Activated gamma-delta T cell (primary cell): ENCODE measurements at places on chromosomes 6 and 20.

DNA sequence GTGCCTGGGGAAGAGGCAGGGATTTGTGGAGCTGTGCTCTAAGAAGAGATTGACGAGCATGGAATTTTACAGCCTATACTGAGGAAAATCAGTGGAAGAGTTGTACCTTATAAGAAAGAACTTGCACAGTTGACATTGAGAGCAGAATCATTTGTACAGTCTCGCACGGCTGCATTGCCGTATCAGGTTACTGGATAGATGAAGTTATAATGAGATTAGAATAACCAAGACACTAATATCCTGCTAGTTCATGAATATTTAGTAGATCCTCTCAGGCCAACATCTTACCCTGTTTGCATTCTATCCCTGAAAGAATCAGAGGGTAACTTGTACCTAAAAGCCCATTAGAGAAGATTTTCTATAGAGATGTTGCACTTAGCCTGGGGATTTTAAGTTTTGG lies 447.1 kb downstream of the PREX1 start:
- no peak for DNase-seq

DNA sequence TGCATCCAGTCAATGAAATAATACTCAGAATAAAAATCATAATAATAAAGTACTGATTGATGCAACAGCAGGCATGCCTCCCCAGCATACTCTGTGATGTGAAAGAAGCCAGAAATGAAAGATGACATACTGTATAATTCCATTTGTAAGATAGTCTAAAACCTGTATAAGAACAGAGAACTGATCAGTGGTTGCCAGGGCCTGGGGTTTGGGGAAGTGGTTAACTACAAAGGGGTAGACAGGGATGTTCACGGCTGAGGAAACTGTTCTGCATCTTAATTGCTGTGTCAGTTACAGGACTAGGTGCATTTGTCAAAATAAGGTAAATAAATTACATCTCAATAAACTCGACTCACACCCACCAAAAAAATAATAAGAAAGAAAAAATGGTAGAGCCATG lies 81.3 kb upstream of the BMP2 start:
- DNase-seq: no peak

GRCh38 chr20:11247046-11248010 lies 573.5 kb upstream of the JAG1 start:
- no peak for DNase-seq

GRCh38 chr6:153058909-153059308 lies 56.4 kb upstream of the MTRF1L start:
- DNase-seq: no peak

DNA sequence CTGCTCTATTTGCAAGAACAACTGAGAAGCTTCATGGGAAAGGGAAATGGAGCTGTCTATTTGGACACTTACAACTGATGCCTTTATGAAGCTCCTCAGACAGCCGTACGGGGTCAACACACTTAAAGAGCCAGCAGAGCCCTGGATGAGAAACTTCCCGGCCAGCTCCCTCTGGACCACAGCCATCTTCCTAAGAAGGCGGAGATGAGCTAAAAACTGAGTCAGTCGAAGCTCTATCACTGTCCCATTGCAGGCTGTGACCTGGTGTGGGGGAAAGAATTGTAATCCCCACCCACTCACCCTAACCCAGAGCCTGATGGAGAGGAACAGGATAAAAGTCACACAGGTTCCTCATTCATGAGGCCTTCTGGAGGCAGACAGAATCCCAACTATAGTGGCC lies 360.4 kb upstream of the JARID2 start:
- no peak for DNase-seq

DNA sequence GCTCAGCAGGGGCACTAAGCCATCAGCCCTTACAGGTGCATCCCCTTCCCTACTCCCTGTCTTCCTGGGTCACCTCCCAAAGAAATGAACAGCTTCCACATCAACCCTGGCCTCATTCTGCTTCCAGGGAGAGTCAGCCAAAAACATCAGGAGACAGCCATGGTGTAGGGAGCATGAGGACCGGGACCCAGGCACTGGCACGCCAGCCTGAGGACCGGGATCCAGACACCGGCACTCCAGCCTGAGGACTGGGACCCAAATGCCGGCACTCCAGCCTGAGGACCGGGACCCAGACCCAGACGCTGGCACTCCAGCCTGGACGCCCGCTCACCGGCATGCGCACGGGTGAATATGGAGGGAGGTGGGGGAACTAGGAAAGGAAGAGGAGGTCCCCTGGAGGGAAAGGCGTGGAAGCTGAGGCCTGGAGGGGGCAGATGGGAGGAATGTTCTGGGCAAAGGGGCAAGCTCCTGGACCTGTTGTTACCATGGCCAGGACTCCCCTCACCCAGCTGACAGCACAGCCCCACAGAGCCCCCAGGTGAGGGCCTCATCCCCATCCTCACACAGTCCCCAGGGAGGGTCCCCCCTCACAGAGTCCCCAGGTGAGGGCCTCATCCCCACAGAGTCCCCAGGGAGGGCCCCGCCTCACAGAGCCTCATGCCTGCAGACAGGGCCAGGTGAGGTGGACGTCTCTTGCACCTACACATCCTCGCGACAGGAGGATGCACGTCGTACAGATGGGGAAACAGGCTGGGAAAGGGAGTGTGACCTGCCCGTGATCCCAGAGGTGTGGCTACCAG lies 26.0 kb upstream of the MRGBP start:
- DNase-seq: no peak

DNA sequence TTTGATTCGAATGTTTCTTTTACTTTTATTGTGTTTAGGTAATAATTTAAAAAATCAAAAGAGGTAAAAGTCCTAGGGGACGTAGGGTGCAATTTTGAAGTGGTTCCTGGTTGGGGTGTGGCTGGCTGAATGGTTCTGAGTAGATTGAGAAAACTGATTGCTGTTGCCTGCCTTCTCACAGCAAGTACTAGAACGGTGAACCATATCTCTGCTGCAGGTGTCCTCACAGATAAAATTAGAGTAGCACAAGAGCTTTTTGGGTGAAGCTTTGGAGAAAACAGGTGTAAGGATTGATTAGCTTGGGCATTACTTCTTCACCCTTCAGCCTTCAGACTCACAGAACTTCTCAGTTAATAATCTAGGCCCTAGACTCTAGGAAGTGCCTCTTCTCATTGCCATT lies 19.8 kb upstream of the GJA10 start:
- no peak for DNase-seq

DNA sequence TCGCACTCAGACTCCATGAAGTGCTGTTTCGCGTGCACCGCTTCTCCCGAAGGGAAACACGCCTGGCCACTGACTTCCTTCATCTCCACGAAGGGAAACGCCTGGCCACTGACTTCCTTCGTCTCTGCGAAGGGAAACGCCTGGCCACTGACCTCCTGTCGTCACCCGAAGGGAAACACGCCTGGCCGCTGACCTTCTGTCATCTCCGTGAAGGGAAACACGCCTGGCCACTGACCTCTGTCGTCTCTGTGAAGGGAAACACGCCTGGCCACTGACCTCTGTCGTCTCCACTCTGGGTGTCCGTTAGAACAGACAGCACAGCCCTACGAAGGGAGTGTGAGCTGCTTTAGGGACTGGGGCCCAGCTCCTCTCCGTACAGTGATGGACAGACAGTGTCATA lies 17.1 kb upstream of the ADRM1 start:
- no peak for DNase-seq

GRCh38 chr6:74320715-74321114 lies 624.7 kb downstream of the CD109 start:
- no peak for DNase-seq

DNA sequence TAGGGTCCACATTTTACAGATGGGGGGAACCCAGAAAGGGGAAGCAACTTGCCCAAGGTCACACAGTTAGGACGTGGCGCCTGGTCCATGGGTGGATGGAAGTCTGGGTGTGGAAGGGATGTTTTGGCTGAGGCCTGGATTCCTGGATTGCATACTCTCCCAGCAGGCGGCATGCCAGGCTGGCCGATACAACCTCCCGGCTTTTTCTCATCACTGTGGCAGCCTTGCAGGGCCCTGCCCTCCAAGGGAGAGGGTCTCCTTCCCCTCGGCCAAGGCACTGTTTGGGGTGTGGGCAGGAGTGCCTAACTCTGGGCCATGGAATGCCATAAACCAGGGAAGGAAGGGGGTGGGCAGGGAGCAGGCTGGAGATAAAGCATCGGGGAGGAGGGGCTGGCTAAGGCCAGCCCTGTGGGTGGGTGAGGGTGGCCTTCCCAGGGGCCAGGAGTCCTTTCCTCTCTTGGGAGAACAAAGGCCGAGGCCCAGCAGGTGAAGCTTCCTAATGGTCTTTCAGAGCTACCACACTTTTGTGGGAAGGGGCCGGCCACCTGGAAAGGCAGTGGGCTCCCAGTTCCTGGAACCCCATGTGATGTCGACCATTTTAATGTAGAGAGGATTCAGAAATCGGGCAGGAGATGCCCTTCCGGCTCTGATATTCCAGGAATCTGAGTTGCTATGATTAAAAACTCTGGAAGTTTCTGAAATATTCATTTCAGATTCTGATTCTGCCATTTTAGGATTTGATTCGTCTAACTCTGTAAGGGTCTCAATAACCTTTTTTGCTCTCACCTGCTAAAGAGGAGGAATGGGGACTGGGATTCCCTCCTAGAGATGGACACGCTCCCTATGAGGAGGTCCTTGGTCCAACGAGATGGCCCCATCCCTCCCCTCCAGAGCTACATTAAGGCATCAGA lies 4.2 kb downstream of the FOXS1 start:
- DNase-seq: no peak

- DNase-seq: no peak
These were observed 241.1 kb downstream of the TENT5A start for GRCh38 chr6:81511423-81511822.

- no peak for DNase-seq
These were observed 4.2 kb downstream of the MLN start for GRCh38 chr6:33799454-33800113.

- DNase-seq: no peak
These were observed 131.6 kb downstream of the COL9A1 start for GRCh38 chr6:70171236-70171635.

DNA sequence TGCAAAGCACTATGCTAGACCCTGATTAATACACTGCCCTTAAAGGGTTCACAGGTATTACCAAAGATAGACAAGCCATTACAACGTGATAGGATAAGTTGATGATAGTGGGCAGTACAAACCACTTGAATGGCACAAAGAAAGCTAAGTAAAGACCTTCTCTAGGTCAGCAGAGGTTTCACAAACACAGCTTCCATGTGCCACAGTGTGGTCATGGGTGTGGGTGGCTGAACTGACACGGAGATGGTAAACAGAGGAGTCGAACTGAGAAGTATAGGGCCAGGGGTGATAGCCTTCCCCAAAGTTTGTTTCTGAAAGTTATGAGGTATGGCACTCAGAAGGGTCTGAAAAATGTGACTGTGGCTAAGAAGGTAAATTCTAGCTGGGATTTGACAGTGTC lies 4.3 kb downstream of the ZBTB9 start:
- DNase-seq: no peak

DNA sequence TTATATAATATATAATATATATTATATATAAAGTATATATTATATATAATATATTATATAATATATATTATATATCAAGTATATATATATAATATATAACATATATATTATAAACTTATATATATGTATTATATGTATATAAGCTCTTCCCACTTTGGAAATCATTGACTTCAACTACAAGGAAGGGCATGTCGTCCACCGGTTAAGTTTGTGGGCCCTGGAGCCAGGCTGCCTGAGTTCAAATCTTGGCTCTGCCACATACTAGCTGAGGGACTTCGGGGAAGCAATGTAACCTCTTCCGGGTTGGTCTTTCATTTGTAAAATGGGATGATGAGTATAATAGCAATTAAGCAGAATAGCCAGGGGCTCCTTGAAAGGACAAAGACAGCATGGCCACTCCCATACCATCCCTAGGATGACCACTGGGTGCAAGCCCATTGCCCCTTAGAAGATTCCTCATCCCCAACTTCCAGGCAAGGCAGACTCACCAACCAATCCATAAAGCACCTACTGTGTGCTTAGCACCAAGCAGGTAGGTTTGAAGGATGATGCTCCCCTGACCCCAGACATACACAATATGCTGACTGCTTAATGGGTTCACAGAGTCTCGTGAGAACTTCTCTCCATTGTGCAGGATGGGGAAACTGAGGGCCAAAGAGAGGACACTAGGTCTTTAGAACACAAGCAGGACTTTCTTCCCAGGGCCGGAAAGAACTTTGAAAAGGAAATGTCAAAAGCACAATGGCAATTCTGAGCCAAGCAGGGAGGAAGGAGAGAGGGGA lies 163.2 kb downstream of the MRPL14 start:
- DNase-seq: no peak

DNA sequence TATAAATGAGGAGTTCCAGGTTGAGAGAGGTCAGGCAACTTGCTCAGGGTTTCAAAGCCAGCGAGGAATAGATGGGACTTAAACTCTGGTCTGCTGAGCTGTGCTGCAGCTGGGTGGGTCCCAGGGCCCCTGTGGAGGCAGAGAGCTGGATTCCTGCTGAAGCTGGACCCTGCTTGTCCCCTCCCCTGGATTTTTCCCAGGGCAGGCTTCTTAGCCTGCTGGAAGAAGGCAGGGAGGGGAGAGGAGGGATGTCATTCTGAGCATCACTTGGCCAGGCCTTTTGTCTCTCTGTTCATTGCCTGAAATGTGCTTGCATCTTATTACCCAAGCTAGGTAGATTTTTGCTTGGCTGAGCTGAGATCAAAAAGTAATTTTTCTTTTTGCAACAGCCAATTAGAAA lies 133.7 kb downstream of the DHX35 start:
- no peak for DNase-seq

DNA sequence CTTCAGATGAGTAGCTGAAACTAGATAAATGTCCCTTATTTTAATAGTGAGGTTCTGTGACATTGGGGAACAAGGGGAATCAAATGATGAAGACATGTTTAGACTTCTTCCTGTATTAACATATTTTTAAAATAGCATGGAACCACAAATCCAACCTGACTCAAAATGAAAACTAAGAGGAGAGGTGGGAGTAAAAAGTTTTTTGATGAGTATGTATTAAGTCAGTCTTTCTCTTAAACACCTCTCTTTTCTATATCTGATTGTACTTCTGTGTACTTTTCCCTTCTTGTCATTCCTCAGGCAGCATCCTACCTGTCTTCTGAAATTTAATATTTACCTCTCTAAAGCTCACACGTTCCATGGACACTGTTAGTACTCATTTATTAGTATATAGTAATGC lies 8.7 kb upstream of the SDHAF4 start:
- DNase-seq: no peak
